ENCODE measurements at places on chromosomes 3 and 15.

- no peak for DNase-seq
These were observed at the start of gene GCNT3 for GRCh38 chr15:59611276-59612260. TSS of gene GCNT3 (plus strand) at chr15:59611783. CDS start at chr15:59618239, 6,456 bp downstream.

DNA sequence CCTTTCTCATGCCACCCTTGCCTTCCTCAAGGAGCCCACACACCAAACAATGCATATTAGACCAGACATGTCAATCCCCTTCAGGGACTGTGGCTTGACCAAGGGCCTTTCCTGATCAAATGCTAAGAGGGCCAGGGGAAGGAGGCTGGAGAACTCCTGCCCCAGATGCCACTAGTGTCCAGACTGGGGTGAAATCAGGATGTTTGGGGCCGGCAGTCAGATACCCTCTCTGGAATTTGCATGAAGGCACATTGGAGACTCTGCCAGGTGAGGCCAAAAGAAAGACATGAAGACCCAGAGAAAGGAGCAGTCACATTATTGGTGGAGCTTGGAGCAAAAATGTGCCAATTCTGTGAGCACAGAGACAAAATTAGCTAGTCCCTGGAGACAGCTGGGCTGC lies 154.1 kb downstream of the TLE3 start:
- no peak for DNase-seq

- DNase-seq = no peak
These were observed 656.9 kb downstream of the NTRK3 start for GRCh38 chr15:87599616-87600015.

GRCh38 chr3:140143367-140144069 lies 208.5 kb downstream of the CLSTN2 start:
- no peak for DNase-seq

DNA sequence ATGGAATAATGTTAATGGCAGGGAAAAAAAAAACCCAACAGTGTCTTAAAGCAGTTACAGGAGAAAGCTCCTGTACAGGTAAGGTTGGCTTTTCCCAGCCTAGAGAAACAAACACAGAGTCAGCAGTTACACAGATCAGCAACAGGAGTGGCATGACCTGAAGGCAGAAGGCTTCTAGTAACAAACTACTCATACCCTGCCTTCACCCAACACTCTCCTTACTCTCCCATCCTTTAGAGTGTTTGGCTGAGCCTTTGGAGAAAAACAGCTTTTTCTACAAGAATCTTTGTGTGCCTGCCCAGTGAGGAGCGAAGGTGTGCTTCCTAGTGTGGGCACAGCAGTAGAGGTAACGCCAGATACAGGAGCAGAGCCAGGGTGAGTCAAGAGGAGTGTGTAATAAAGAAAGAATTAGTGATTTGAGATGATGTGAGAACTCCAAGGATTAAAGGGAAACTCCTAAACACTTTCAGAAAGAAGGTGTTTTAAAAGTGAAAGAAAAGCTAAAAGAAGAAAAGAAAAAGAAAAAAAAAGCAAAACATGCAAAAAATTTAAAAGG lies 152.7 kb downstream of the POLR2M start:
- no peak for DNase-seq

GRCh38 chr15:23616536-23616935 lies 31.1 kb downstream of the MAGEL2 start:
- no peak for DNase-seq

GRCh38 chr3:49276475-49277382 lies at the start of gene C3orf62:
TSS of gene C3orf62 (minus strand) at chr3:49277232. CDS start at chr3:49276872, 360 bp downstream.
- peak; percentile 85 for DNase-seq

DNA sequence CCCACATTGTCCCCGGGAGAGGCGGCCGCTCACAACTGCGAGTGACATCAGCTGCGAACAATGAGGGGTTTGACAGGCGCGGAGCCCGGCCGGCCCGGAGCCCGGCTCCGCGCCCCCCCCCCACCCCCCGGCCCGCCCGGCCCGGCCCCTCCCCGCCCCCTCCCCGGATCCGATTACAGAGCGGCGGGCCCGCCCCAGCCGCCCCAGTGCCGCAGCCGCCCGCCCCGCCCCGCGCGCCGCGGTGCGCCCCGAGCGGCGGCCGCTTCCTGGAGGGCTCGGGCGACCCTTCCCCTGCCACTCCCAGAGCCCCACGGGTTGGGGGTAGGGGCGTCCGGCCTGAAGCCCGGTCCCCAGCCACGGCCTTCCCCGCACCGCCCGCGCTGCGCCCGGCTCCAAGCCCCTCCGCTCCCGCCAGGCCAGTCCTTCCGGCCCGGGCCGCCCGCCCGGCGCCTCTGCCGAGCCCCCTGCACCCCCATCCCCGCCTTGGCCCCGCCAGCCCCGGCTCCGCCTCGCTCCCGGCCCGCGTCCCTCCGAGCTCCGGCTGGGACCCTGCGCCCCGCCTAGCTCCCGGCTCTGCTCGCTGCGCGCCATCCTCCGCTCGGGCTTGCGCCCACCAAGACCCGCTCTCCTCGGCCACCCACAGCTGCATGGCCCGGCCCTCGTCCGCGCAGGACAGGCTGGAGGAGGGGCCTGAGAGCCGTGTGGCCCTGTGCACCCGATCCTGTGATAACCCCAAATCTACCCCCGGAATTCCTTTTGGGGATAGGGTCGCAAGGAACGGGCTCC lies at the start of gene PCBP4:
Gene PCBP4 (minus strand): TSS at position 71 of the 786 bp plus-strand sequence. CDS start 6,214 bp downstream, outside the sequence.
- DNase-seq = no peak

- DNase-seq = no peak
These were observed 290.2 kb upstream of the RORA start for GRCh38 chr15:61519296-61519695.

DNA sequence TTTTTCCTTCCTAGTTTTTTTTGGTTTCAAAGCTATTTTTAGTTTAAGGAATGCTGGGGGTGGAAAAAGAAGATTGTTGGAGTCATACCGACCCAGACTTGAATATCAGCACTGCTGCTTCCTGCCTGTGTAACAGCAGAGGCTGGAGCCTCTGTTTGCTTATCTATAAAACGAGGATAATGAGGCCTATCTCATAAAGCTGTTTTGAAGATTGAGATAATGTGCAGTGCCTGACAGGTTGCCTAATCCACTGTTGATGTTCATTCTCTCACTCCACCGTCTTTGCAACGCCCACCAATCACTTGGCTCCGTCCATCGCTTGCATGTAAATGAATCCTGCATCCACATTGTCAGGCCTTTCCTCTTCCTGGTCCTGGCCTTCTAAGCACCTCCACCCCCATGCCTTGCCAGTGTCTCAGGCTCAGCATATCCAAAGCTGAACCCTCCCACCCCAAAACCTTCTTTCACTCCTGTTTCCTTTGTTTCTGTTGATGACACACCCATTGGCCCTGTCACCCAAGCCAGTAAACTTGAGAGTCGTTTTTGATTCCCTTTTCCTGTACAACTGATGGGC lies 94.9 kb downstream of the MEX3B start:
- DNase-seq = peak; percentile 58

GRCh38 chr3:158491968-158492367 lies 79.0 kb upstream of the MLF1 start:
- DNase-seq = no peak

All from hematopoietic multipotent progenitor cell treated with erythropoietin and hydrocortisone succinate and interleukin-3 and kit ligand, for 8 days (in vitro differentiated cells).